Germinal center (tissue), 1 donor: ENCODE measurements at places on chromosomes 12 and 14.

- no peak for DNase-seq
Measured at GRCh38 chr14:88305528-88306322, 17.3 kb downstream of the KCNK10 start.

- DNase-seq: no peak
Measured at GRCh38 chr14:34020014-34020413, 69.1 kb upstream of the EGLN3 start.

DNA sequence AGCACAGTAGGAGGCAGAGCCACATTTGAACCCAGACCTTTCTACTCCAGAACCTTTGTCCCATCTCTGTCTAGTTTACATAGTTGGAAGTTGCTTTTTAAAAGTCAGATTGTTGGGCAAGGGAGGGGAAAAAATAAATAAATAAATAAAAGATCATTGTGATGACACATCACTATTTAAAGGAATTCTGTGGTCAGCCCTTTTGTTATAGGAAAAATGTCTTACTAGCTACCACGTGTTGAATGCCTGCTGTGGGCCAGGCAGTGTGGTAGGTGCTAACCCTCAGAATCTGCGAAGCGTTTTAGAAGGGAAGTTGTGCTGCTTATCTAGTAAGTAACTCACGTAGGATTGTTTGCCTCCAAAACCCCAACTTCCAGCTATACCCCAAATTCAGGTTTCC is 62.3 kb downstream of the BHLHE41 start:
- no peak for DNase-seq

- DNase-seq: no peak
Measured at GRCh38 chr12:41993283-41993682, 151.4 kb downstream of the GXYLT1 start.

DNA sequence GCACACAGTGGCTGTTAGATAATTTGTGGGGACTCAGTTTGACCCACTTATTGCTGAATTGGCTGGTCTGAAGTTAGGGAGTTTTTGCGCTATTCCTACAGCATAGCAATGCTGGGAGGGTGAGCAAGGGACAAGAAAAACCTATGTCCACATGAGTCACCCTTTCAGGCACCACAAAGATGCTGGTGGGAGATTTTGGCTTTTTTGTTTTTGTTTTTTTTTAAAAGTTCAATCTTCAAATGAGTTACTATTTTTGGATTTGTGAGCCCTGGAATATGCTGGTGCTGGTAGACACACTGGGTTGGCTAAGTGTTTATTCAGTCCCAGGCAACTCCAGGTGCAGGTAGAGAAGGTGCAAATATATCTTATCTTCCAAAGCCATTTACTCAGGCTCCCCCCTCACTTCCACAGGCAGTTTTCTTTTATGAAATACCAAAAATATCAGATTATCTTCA is 143.4 kb downstream of the BTG1 start:
- DNase-seq: no peak

DNA sequence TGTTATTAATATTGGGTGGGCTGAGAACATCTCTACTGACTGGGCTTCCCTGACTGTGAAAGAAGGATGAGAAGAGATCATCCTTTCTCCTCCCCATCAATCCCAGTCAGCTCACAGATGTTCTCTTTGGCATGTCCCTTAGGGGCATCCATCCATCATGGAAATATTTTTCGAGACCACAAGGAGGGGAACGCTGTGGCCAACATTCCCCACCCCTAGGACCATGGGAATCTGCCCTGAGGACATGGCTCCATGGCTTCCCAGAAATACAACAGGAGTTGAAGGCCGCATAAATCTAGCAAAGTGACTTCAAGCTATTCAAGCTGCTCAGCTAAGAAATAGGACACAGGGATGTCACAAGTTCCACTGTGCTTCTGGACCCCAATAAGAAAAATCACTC is 456.8 kb downstream of the MED13L start:
- no peak for DNase-seq

- no peak for DNase-seq
Measured at GRCh38 chr12:23337213-23337612, 612.3 kb downstream of the SOX5 start.

DNA sequence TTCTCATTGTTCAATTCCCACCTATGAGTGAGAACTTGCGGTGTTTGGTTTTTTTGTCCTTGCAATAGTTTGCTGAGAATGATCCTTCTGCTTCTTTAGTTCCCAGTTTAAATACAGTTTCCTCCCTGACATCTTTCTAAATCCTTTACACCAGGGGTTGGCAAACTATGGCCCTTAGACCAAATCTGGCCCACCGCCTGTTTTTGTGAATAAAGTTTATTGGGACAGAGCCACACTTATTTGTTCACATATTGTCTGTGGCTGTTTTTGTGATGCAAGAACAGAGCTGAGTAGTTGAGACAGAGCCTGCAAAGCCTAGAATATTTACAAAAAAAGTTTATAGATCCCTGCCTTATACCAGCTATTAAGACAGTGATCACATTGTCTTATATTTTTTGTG is 53.7 kb downstream of the SERPINA10 start:
- DNase-seq: no peak

GRCh38 chr12:29082522-29082921 is 66.6 kb upstream of the FAR2 start:
- DNase-seq: no peak

DNA sequence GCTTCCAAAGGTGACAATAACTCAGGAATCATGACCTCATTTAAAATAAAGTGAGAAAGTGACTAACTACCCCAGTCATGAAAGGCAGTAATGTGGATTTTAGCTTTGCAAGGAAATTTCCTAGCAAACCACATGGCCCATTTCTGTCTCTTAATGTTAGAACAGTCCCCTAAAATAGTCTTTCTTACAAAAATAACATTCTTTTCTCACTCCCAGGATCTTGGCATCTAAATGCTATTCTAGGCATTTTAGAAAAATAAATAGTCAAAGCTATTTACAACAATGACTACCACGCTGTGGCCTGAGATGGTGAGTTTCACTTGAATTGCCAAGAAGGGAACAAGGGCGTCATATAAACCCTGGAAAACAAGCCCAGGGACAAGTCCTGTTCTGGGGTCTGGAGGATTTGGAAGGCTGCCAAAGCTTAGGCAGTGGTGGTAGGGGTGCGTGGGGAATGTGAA is 101.2 kb upstream of the CCDC175 start:
- DNase-seq: no peak

- DNase-seq: no peak
Measured at GRCh38 chr14:101367421-101368261, 193.7 kb upstream of the DIO3 start.

- no peak for DNase-seq
Measured at GRCh38 chr14:71130491-71131179, 223.4 kb downstream of the PCNX1 start.

DNA sequence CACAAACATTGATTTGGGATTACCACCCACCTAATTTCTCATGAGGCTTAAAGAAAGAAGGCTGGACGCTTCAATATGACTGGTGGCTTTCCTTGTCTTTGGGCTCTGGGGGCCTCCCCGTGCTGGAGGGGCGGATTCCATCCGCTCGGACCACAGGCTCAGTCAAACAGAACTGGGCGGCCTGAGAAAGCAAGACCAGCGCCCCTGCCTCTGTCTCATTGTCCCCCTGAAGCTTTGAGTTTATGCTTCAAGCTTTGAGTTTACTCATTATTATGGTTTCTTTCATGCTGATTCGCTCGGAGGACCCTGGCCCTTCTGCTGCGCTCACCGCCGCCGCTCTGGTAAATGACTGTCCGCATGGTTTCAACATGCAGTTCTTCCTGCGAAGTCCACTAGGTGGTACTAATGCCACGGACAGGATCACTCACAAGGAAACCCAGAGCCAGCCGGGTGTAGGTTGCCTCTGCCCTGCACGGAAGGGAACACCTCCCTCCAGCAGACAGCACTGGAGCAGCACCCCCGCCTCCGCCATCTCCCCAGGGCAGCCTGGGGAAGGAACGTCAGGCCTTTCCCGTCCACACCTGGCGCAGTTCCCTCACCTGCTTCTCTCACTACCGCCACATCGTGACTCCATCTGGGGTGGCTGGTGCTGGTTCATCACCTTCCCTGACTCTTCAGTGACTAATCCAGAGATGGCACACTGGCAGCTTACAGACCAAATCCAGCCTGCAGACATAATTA is 13.2 kb upstream of the TIGAR start:
- DNase-seq: peak; percentile 38

- no peak for DNase-seq
Measured at GRCh38 chr12:13383379-13383778, 186.9 kb downstream of the EMP1 start.

DNA sequence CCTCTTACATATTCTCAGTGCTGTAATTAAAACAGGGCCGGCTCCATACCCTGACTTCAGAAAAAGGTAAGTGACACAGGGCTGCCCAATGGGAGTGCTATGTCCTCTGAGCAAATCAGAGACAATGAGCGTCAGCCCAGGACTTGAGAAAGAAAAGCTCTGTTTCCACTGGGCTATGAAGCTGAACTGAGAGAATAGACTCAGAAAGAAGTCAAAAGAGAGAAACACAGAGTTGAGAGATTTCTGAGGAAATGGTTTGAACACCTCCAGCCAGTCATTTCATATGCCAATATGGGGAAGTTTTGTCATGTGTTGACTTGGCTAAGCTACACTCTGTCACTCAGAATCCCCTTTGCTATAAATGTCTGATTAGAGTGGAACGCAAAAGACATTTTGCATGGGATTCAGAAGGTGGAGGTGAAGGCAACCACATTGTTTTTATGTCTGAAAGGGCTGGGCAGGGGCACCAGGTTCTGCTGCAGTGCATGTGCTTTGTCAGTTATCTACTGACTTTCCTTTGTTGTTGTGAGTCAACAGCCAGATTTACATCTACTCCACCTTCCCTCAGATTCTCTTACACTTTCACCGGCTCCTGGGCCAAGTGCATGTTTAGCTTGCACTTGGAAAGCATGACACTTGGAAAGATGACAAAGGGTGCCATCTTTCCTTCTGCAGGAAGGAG is 313.3 kb downstream of the DUSP6 start:
- DNase-seq: no peak

- DNase-seq: no peak
Measured at GRCh38 chr12:124480469-124481256, 86.7 kb downstream of the NCOR2 start.

DNA sequence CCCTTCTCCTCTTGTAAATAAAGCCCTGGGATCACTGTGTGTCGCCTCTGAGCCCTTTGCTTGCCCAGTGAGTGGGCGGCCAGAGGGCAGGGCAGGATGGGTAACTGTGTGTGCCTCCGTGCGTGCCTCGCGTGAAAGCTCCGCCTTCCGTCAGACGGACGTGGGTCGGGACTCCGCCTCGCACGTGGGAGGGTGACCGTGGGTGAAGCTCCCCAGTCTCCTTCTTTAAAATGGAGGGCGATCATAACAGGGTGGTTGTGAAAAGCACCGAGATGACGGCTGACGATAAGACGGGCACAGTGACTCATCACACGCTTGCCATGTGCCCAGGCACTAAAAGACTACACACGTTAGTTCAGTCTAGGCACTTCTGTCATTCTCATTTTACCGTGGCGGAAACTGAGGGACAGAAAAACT is 9.2 kb downstream of the PHB2 start:
- no peak for DNase-seq

- no peak for DNase-seq
Measured at GRCh38 chr14:33805593-33805992, 145.3 kb downstream of the EGLN3 start.

DNA sequence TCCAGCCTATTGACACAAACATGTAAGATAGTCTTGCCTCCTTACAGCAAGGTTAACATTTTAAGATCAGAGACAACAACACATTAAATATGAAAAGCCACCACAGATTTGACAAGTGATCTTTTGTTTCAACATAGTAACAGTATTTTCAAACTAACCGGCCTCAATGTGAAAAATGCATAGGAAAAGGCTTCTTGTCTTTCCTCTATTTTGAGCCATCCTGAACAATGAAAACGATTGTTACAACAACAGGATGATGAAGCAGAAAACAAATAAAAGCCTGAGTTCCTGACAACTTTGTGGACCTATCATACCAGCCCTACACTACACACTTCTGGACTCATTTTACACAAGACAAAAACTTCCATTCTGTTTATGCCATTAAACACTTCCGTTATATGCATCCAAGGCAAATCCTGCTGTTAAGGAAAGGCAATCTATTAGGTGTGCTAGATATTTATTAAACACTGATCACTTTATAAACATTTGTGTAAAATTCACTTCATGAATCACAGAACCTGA is 37.3 kb downstream of the BAZ1A start:
- no peak for DNase-seq

GRCh38 chr12:94165138-94165537 is 16.8 kb downstream of the PLXNC1 start:
- no peak for DNase-seq

- no peak for DNase-seq
Measured at GRCh38 chr12:4156317-4156716, 117.2 kb upstream of the CCND2 start.

- DNase-seq: no peak
Measured at GRCh38 chr14:65208548-65208947, 106.2 kb upstream of the MAX start.

GRCh38 chr14:81246461-81247270 is 25.9 kb upstream of the GTF2A1 start:
- DNase-seq: no peak

GRCh38 chr12:99847936-99848335 is 136.8 kb downstream of the ANKS1B start:
- DNase-seq: no peak

DNA sequence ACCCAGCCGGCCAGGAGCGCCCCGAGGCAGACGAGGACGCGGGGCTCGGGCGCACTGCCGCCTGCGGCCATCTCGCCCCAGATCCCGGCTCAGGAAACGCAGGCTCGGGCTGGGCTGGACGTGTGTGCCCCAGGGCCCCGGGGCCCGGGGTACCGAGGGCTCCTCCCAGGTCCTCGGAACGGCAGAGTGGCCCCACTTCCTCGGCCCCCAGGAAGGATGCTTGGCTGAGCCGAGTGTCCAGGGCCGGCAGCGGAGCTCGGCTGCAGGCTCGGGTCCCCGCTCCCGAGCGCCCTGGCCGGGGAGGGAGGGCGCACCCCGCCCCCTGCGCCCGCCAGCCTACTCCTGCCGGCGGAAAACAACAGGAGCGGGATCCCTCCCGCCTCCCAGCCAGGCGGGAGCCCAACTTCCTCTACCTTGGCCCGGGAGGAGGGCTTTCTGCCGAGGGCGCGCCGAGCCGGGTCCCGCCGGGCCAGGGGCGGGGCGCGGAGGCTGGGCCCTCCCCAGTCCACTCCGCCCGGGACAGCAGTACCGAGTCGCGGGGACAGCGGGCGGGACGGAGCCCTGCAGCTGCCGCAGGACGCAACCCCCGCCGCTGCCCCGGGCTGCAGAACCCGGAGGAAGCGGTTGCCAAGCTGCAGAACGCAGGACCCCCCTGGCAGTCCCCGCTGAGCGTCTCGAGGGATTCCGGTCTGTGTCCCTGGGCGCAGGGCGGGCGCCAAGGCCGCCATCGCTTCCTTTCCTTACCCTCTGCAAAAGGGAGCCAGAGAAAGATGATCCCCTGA is at the start of gene VSIG10:
VSIG10 (minus strand) TSS at position 411 of the 782 bp plus-strand sequence; CDS start at position 71, 340 bp downstream.
- DNase-seq: peak; percentile 54

GRCh38 chr14:55120571-55121495 is 8.2 kb upstream of the LGALS3 start:
- no peak for DNase-seq
